ENCODE measurements at places on chromosomes 5 and 9.

DNA sequence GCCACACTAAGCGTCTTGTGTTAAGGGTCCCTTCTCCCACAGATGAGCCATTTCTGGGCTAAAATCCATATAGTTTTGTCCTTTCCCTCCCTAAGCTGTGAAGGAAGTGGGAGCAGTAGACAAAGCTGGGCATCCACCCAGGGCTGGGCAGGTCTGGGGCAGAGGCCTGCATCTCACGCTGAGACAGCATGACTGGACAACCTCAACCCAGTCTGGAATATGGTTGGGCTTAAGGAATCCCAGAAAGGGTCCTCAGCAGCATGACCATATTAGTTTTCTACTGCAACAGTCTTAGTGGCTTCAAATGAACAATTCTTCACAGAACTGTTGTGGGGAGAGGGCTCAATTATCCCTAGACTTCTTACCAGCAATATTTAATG, 173.8 kb downstream of the AUH start:
- no peak for DNase-seq

DNA sequence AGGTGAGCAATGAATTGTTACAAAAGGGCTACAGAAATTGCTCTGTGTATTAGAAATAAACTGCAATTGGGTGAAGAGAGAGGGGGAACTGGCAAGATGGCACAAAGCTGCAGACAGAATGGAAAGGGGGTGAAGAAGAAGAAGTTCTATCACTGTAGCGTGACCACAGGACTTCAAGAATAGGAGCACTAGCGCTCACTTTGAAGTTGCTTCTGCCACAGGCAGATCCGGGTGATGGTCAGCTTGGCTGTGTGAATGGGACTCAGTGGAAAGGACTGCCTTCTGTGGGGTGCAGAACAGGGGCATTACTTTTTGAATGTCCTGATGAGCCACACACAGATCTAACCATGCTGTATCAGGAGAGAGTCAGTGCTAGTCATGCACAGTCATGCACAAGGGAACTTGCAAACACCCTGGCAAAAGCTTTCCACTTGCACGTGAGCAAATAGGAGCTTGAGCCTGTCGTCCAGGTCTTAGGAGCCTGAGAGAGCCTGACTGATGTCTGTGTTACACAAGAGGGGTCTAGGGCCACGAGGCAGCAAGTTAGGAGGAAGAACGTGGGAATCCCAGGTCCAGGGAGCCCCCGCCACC, 16.3 kb downstream of the IL5 start:
- DNase-seq: no peak

DNA sequence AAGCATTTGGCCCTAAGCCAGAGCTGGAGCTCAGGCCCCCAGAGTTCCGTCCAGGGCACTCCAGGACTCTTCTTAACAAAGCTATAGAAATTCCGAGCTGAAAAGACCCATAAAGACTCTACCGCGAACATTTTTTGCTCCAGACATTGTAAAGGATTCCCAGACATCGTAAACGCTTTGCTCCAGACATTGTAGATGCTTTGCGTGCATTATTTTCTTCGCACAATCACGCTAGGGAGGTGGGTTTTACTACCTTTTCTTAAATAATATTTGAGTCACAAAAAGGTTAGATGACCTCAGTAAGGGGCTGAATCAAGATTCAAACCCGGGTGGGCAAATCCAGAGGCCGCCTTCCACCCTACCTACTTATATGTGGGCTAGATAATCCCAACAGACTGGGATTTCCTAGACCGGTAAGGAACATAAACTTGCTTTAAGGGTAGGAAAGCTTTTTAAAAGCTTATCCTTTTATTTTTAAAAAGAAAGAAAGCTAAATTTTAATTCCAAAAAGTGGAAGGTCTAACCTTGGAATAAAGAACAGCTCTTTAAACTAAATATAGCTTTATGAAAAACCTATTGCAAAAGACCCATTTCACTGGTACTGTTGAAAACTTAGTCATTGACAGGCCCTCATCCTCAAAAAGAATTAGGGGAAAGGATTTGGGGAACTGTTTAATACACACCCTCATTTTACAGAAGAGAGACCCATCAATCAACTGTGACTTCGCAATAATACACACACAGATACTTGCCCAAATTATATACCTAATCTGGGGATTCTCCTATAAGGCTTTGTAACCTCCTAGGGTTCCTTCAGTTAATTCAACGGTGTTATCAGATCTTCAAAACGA, 822 bp upstream of the TNIP1 start:
- no peak for DNase-seq

GRCh38 chr9:135461936-135462335, 17.6 kb upstream of the PPP1R26 start:
- no peak for DNase-seq

- DNase-seq: no peak
Measured at GRCh38 chr5:9617221-9617620, 12.9 kb downstream of the TAS2R1 start.

- no peak for DNase-seq
Measured at GRCh38 chr5:94499806-94500205, 118.6 kb downstream of the KIAA0825 start.

DNA sequence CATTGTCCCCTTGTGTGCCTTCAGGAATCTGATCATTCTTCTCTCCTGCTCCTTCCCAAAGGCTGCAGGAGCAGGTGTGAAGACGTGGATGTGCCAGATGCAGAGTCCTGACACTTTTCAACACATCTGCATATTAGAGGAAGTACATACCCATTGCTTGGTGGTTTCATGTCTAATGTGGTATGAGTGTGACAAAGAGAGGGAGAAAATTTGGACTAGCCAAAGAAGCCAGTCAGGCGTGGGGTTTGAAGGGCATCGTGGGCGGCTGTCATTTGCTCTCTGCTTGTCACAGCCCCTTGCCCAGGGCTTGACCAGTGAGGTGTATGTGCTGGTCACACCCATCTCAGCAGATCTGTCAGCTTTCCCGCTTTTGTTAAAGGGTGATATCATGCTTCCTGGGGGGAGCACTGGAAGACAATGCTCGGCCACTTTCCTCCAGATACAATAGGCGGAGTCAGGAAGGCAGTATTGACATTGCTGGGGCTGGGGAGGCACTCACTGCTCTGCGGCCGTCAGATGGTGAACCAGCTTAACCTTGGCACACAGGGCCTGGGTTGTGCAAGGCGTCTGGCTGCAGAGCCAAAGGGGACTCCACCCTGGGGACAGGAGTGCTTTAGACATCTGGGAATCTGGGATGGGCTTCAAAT, 8.6 kb downstream of the TEK start:
- peak; percentile 95 for DNase-seq

GRCh38 chr5:168234133-168234532, 57.3 kb upstream of the WWC1 start:
- no peak for DNase-seq

DNA sequence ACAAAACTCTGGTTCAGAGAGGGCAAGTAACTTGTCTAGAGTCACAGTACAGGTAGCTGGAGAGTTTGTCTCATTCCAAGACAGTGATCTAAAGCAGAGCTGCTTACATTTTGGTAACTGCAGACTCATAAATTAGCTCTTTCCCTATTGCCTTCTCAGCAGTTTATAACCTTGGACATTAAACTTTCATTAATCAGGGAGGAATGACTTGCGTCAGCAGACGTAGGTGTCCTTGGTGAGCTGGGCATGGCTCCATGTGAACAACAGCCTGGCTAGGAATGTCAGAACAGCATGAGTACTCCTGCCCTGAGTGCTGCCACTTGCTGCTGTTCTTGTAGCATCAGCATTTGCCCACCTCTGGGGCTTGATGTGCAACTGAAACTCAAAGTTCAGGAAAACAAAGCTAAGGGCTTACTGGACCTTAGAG, 2.2 kb upstream of the ALDOB start:
- DNase-seq: no peak

GRCh38 chr9:132912131-132912530, 32.3 kb downstream of the TSC1 start:
- no peak for DNase-seq

- DNase-seq: peak; percentile 58
Measured at GRCh38 chr9:115013998-115014397, 83.6 kb upstream of the TNFSF8 start.

- no peak for DNase-seq
Measured at GRCh38 chr5:31664566-31664965, 25.6 kb downstream of the PDZD2 start.

- DNase-seq: peak; percentile 38
Measured at GRCh38 chr5:1291611-1292080, 3.2 kb downstream of the TERT start.

- peak; percentile 46 for DNase-seq
Measured at GRCh38 chr5:96601715-96602244, 60.4 kb upstream of the CAST start.

DNA sequence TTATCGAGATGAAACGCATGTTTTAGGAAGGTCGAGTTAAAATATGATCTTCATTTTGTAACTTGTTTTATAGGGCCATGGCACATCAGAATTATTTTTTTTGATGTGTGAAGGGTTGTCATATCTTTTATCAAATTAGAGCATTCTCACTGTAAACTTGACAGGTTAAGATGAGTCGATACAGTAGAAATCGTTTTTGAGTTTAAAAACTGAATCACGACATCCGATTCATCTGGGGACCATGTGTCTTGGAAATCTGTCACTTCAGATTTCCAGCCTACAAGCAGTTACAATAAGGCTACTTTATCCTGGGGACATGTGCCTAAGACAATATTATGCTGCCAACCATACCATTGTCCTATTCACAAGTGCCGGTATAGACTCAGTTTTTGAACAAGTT, 136.2 kb downstream of the ALDH1A1 start:
- DNase-seq: no peak

GRCh38 chr5:80141147-80141671, 106.1 kb downstream of the THBS4 start:
- peak; percentile 63 for DNase-seq

DNA sequence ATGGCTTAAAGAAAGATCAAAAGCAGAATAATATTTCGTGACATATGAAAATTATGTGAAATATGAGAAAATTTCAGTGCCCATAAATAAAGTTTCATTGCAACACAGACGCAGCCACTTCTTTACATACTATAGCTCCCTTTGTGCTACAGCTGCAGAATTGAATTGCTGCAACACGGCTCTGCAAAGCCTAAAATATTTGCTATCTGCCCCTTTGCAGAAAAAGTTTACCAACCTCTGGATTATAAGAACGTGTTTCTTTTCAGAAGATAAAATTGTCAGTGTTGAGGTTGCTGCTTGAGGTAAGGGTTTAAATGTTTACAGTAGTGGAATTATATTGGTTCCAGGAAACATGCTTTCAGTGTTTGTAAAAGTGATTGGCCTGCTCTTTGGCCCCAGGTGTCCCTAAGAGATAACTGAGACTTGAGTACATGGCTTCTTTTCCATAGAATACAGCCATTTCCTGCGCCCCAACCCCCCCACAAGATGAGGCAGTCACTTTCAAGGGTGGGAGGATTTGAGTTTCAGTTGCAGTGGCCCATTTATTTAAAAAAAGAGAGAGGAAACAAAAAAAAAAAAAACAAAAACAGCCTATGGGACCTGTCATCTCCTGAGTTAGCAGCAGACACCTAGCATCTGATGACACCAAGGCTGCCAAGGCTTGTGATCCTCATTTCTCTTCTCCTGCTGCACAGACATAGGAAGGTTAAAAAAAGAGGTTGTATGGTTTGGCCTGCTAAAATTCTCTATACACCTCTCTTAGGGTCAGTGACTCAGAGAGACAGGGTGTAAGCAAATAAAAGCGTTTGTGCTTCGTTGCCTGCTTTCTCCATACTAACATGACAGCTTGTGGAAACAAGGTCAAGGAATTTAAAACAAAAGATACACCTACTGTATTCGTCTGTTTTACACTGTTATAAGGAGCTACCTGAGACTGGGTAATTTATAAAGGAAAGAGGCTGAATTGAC, 28.0 kb upstream of the HTR4 start:
- no peak for DNase-seq

DNA sequence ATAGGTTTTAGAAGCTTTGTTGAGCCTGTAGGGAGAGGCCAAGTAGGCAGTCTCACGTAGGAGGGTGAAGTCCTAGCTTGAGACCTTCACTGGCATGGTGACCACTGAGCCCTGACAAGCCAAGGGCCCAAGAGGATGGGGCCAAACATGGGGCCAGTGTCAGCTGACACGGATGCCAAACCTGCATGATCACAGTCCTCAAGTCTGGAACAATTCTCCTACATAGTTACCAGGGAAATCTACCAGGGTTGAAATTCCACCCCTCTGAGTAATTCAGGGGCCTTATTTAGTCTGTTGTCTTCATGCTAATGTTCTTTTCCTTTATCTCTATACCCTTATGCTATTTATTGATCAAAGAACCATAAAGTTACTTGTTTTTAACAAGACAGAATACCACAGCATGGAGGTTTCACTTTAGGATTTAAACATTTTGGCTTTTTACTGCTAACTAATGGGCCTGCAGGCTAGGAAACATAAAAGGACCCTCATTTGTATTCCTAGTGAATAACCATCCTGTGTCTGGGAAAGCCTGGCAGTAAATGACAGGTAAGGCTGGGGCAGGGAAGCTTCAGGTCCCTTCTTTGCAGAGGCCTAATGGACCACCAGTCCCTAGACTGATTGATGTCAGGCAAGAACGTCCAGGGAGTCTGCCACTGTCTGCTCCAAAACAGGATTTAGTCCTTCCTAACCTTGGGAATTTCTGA, 140.8 kb downstream of the FGF1 start:
- no peak for DNase-seq

DNA sequence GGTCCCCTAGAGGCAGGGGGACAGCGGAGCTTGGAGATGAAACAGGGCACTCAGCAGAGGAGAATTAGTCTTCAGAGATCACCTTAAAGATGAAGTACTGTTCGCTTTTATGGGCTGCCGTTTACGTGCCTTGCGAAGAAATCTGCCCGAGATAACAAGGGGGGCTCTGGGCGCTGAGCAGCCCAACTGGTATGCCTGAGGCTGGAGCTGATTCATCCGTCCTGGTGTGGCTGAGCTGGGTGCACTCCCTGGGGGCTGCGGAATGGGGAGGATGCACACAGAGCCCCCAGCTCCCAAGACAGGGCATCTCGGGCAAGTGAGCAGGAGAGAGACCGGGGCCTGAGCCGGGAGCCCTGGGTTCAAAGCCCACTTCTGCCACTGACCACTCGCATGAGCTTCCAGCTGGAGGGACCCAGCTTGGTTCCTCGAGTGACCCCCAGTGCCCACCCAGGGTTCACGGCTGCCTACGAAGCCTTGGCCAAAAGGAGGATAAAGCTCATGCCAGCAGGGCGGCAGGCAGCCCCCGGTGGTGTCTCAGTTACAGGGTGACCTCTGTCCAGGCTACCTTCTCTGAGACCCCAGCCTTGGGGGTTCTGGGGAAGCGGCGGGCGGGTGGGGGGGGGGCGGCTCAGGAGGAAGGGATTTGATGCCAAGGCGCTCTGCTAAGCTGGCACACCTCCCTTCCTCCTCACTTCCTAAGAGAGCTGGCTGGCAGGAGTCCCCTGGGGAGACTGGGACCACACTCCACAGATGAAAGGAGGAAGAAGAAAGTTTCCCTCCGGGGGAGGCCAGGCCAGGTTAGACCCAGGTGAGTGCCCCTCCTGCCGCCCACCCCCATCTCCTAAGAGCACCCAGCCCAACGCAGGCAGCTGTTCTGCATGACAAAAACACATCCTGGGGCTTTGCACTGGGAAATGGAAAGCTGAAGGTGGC, 5.7 kb downstream of the FIBCD1 start:
- DNase-seq: no peak

DNA sequence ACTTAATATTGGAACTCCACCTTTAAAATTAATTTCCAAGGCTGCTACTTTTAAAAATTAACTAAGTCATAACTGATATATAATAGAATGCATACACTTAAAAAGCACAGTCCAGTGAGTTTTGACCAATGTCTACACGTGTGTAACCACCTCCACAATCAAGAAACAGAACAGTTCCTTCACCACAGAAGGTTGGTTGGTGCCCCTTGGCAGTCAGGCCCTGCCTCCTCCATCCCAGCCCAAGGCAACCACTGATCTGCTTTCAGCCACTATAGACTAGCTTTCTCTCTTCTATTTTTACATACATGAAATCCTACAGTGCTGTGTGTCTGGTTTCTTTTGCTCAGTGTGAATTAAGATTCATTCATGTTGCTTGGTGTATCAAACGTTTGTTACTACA, 215.2 kb downstream of the CRB2 start:
- no peak for DNase-seq

All from NCI-H146 (cell line).